ENCODE measurements at places on chromosomes 2 and 18. TPM values are rescaled to one million over a fixed set of nuclear protein-coding genes. Genes with fewer than 3 reads are reported as not detected.

DNA sequence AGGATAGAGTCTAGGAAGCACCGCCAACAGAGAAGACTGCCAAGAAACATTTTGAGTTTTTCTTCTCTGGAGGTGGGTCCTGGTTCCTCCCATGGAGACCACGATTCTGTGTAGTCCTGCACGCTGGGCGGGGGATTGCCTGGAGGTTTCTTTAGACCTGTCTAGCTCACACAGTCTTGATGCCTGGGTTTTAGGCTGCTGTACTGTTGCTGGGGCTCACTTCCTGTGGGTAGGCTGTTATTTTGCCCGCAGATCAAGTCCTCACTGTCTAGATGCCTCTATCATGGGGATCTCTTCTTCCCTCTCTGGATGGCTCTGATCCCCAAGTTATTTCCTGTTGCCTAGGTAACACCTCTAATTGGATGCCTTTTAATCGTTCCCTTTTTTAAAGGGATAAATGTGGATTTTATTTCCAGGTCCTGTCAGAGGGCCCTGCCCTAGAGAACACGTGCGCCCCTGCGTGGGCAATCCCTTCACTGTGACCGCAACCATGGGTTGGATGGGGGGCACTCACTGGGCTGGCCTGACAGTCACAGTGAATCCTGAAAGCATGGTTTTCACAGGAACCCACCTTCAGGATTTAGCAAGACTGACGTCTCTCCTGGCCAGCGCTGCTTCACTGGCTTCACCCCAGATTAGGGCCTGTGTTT lies 115.7 kb downstream of the MSH2 start:
- DNase-seq = no peak

DNA sequence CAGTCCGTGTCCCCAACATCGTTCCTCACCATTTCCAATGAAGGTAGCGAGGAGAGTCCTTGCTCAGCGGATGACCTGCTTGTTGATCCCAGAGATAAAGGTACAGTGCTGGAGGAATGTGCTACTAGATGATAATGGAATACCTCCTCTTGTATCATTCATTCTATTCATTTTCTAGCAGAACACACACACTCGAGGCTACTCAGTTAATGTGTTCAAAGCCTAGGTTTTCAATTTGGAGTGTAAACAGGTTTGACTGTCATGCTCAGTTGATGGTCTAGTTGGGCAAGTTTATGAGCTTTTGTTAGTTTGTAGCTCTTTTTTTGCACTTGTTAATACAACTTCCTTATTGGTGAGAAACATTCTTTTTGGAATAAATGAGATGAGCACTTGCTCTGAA lies 114.2 kb downstream of the ICA1L start:
- no peak for DNase-seq

- peak; percentile 69 for DNase-seq
These were observed 1.4 kb downstream of the FZD5 start for GRCh38 chr2:207768168-207768865.

DNA sequence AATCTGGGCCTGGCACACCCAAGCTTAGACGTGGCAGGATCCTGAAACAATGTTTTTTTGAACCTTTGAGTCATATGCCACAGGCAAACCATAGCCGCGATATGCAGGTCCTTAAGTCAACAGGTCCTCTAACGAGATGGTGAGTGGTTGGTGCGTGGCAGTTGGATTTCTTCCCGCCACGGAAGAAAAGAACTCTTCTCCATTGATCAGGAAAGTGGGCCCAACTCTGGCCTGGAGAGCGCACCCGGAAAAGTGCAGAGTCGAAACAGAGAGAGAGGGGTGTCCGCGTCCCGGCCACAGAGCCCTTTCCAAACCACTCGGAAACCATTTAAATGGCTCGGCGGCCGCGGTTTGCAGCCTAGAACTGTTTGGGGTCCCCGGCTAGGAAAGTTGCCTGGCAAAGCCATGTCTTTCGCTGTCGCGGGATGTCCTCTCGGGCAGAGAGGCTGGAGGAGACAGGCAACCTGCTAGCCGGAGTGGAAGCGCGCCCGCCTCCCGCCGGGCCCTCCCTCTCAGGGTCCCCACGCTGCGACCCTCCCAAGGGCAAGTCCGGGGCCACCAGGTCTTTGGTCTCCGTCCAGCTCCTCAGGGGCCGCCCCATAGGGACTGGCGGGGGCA lies 777 bp downstream of the GALNT3 start:
- peak; percentile 74 for DNase-seq

DNA sequence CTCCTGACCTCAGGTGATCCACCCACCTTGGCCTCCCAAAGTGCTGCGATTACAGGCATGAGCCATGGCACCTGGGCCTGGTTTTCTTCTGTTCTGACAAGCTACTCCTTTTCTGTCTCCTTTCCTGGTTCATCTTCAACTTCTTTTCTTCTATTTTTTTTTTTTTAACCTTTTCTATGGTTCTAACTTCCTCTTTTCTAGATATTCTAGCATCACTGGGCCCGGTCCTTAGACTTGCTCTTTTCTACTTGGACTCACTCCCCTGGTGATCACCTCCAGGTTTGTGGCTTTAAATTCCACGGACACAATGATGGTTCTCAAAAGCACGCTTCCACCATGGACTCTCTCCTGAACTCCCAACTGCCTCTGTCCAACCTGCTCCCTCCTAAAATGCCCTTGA lies 2.0 kb downstream of the EIF2AK2 start:
- no peak for DNase-seq

GRCh38 chr2:23653326-23653725 lies 268.3 kb downstream of the KLHL29 start:
- no peak for DNase-seq

- DNase-seq = no peak
These were observed 115.9 kb upstream of the TANK start for GRCh38 chr2:161044095-161044865.

GRCh38 chr2:216188559-216188850 lies 79.4 kb downstream of the XRCC5 start:
- no peak for DNase-seq

The EFHD1 gene
- not detected for total RNA-seq

The NT5DC4 gene
- total RNA-seq = 1.4 TPM

The RSAD2 gene
- total RNA-seq = 0.78 TPM

The GALNT13 gene
- not detected for total RNA-seq
